ENCODE measurements at places on chromosomes 6 and 20.

DNA sequence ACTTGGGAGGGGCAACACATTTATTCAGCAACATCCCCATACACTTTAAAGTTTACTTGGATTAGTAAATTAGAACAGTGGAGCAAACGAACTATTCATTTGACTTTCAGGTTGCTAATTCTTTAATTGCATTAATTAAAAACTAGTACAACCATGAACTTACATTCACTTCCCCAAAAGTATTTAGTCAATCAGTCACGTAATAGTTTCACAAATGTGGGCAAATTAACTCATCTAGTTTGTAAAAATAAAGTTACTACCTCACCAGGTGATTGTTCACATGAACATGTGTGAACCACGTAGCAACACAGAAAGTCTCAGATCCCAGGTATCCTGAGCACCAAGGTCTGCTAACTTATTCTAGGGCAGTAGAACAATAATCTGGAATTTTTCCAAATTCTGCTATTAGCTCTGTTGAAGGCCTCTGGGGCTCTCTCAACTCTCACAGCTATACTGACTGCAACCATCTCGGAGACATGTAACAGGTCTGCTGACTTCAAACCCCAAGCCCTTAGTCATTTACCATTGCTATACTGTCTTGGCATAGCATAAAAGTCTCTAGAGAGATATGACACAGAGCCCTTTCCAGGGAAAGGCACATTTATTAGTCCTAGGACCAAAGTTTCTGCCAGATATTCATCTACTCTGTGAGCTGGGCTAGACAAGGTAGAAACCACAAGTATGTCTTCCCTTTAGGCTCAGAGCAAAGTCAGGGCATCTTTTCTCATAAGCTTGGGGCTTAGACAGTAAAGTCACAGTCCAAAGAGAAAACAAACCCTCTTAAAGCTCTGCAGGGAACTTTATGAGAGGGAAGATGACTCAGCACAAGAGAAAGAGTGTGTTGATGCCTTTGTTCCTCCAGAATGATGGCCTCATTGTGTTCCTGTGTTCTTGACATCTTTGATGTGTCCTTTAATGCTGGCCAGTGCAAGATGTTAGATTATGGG is 50.9 kb upstream of the CCDC28A start:
- DNase-seq: no peak

DNA sequence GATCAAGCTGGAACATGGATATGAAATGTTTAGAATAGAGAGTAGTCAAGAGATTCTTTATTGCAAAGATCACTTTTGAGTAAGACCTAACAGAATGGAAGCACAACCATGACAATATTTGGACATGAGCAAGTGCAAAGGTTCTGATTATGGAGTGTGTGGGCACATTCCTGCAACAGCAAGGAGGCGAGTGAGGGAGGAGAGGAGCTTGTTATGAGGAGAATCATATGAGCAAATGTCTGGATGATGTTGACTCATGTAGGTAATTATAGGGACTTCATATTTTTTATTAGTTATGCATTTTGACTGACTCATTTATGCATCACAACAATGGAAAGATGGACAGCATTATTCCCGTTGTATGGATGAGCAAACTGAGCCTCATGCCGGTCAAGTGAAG is 100.8 kb upstream of the SLC35B3 start:
- DNase-seq: no peak

- DNase-seq: no peak
Observed at GRCh38 chr6:35496841-35497570, at the start of gene TEAD3. TSS of gene TEAD3 (minus strand) at chr6:35497079.

DNA sequence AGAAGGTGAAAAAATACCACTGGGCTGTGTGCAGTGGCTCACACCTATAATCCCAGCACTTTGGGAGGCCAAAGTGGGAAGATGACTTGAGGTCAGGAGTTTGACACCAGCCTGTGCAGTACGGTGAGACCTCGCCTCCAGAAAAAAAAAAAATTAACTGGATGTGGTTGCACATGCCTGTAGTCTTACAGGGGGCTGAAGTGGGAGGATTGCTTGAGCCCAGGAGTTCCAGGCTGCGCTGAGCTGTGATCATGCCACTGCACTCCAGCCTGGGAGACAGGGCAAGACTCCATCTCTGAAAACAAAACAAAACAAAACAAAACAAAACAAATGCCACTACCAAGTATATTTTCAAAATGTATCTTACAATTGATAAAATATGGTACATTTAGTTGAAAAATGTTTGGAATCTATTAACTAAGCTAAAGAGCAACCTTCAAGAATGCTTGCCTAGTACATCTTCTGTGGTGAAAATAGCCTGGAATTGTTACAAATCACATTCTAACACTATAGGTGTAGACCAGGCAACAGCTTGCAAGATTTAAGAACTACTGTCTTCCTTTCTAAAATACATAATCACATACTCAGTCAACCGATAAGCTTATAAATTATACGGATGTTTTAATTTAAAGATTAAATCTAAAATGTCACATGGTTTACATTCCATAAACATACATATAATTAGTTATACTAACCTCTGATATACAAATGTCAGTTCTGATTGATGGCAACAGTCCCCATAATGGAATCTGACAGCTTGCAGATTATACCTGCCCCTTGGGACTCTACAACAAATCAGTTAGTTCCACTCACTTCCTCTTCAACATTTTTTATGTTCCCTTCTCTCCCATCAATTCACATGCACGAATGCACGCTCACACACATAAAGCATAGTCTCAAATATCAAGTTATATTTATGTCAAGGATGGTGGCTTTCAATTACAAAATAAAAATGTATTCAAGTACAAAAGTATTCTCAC is 150.8 kb downstream of the ASCC3 start:
- DNase-seq: no peak

DNA sequence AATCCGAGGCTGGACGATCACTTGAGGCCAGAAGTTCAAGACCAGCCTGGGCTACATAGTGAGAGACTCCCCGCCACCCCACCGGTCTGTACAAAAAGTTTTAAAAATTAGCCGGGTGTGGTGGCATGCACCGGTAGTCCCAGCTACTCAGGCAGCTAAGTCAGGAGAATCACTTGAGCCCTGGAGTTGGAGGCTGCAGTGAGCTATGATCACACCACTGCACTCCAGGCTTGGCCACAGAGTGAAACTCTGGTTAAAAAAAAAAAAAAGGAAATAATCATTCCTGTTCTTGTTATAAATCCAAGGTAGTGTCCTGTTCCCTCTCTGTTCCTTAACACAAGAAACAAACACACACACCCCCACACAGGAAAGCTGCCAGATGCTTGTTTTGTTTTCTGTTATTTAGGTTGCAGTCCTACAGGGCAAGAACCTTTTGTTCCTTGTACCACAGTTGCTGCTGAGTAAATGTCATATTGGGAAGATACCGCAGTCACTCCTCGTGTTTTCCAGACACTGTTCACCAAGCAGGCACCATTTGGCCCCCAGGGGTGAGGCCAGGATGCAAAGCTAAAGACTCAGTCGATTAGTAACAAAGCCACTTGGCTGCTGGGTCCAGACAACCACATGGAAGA is 28.9 kb downstream of the ASIP start:
- DNase-seq: no peak

GRCh38 chr6:23522792-23523547 is 603.0 kb upstream of the NRSN1 start:
- no peak for DNase-seq

DNA sequence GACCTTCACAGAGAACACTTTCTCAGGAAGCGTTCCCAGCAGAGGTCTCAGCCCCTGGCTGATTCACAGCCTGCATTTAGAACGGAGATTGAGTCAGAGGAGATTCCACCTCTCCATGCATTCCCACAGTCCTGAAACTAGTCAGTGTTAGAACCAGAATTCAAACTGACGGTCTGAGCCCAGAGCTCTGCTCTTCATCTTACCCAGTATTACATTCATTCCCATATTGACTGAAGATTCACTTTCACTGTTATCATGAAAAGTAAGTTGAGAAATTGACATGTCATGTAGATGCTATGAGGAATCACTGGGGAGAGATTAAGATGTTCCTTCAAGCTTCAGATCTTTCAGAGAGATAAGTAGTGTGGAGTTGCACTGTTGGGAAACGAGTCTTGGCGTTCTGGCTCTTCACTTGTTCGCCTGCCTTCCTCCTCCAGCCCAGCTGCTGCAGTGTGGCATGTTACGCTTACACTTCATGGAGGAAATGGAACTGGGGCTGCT is 28.3 kb downstream of the MAS1 start:
- no peak for DNase-seq

GRCh38 chr20:62776035-62776691 is 20.1 kb upstream of the MRGBP start:
- no peak for DNase-seq

- DNase-seq: peak; percentile 91
Observed at GRCh38 chr6:170049641-170050561, 241.0 kb downstream of the DLL1 start.

DNA sequence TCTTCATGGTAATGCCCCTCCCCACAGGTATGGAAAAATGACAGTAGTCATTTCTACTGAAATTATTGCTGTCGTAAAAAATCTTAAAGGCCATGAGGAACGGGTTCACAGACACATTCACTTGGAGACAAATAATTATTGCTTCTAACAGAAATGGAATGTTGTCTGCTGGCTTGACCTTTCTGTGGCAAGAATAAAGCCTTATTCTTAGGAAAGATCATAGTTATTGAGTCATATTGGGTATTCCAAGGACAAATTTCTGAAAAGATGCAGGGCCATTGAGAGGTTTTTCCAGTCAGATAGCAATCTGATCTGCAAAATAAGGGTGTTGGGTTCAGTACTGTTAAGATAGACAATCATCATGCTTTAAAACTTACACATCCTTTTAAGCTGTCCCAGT is 29.2 kb downstream of the AKAP7 start:
- no peak for DNase-seq

GRCh38 chr6:167779993-167780655 is 46.6 kb upstream of the AFDN start:
- DNase-seq: no peak

- peak; percentile 96 for DNase-seq
Observed at GRCh38 chr6:30614843-30615218, 2.2 kb downstream of the PPP1R10 start.

- no peak for DNase-seq
Observed at GRCh38 chr6:133553652-133554051, 312.5 kb downstream of the EYA4 start.

DNA sequence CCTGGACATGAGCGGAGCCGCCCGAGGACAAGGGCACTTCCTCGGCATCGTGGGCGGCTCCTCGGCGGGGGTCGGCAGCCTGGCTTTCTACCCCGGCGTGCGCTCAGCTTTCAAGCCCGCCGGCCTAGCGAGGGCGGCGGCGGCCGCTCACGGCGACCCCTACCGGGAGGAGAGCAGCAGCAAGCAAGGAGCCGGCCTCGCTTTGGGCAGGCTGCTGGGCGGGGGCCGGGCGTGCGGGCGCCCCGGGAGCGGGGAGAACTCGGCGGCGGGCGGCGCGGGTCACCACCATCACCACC is 6.7 kb downstream of the PRDM13 start:
- DNase-seq: peak; percentile 53

DNA sequence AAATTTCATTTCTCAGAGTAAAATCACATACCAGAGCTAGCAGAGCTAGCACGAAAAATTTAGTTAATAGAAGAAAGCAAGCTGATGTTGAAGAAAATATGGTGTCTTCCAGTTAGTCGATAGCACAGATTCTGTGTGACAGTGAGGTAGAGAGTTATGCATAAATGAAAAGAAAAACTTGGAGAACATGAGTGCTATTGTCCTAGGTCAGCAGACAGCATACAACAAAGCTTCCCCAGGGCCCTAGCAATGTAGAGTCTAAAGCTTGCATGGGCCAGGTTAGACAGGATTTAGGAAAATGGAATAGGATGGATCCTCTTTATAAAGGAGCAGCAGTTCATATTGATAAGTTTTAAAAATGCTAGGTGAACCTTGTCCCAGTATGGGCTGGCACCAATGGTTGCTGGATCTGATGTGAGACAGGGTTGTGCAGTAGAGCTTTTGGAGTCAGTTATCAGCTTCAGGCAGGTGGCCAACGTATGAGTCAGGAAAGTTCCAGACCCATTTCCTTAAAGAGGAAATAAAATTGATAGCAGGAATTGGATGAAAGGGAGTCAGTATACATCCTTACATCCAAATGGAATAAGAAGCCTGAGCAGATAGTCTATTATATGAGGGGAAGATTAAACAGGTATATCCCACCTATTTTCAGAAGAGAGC is 277.2 kb downstream of the FRK start:
- no peak for DNase-seq

- no peak for DNase-seq
Observed at GRCh38 chr20:40682104-40682981, 6.7 kb downstream of the MAFB start.

GRCh38 chr20:63090682-63091571 is 84.2 kb upstream of the BHLHE23 start:
- DNase-seq: no peak

DNA sequence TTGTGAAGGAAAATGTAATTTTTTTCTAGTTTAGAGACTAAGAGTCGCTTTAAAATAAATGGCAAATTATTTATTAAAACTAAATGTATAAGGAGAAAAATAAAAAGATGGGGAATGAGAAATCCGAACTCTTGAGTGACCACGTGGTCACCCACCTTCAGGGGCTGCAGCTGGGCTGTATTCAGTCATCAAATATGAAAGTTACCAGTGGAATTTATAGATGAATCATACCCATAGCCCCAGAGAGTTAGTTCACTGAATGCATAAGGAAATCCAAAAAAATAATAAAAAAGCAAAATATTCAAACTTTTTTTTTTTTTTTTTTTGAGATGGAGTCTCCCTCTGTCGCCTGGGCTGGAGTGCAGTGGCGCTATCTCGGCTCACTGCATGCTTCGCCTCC is 947.7 kb upstream of the ADGRB3 start:
- DNase-seq: no peak

DNA sequence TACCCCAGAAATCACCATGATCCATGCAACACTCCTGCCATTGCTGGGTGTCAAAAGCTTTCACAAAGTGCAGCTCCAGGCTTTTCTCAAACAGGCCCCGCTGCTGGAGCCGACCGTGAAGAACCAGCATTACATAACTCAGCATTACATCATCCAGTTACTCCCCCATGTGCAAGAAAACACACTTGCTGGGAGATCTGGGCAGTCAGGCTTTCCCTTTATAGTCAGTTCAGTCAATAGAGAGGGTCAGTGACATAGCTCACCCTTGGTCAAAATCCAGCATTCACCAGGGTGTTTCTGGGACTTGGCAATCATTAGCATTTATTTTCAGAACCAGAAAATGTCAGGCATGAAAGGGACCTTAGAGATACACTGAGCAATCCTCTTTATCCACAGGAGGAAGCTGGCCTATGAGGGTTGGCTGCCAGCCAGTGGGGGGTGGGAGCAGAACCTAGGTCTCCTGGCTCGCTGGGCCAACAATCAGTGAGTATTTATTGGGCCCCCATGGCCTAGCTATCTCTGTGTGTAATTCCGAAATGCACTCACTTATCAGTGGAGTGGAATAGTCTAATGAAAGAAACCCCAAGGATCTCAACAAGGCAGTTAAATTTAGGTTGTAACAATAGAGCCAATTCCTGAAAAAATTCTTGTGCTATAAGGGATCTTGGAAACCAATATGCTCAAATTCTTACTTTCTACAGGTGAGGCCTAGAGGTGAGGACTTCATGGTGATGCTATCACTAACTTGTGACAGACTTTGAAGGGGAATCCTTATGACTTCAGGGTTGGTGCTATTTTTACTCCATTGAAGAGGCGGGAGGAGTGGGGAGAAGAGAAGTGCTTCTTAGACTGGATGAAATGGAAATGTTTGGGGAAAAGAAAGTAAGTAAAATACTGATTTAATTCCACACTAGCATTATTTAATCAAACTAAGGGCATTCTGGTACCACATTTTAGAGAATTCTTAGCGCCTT is 54.6 kb downstream of the LYRM4 start:
- peak; percentile 48 for DNase-seq

GRCh38 chr6:72245565-72245964 is 359.2 kb downstream of the RIMS1 start:
- DNase-seq: no peak

- no peak for DNase-seq
Observed at GRCh38 chr6:12603673-12604049, 112.9 kb upstream of the PHACTR1 start.

Measured in CD14-positive monocyte (primary cell).